IMR-90 (cell line): ENCODE measurements at places on chromosomes 6 and 20. TPM values are rescaled to one million over a fixed set of nuclear protein-coding genes. Genes with fewer than 3 reads are reported as not detected.

The KHDC3L gene
- not detected in 2 replicates for total RNA-seq

The FOXA2 gene
- not detected in 2 replicates for total RNA-seq

The TREM2 gene
- total RNA-seq = not detected in 2 replicates

The SRSF12 gene
- 0.28 and 0.36 TPM in 2 replicates for total RNA-seq

The ZNF292 gene
- 28.3 and 36.9 TPM in 2 replicates for total RNA-seq

The SLPI gene
- not detected in 2 replicates for total RNA-seq

The RFX6 gene
- not detected in 2 replicates for total RNA-seq

The ZNF831 gene
- not detected in 2 replicates for total RNA-seq

The MOXD1 gene
- 10.0 and 10.6 TPM in 2 replicates for total RNA-seq

The ISM1 gene
- not detected in 2 replicates for total RNA-seq

DNA sequence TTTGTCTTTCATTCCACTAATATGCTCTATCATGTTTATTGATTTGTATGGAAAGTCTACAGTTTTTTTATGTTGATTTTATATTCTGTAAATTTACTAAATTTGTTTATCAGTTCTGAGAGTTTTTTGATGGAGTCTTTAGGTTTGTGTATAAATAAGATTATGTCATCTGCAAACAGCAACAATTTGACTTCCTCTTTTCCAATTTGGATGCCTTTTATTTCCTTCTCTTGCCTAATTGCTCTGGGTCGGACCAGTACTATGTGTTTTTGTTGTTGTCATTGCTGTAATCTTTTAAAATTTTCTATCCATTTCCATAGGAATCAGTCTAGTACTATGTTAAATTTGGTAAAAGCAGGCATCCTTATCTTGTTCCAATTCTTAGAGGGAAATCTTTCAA lies 31.5 kb upstream of the POLR1H start:
- no peaks in the 10 kb centered on the region; the same call in 1 of the 2 replicates for H3K4me1 ChIP-seq
- H3K27me3 ChIP-seq = no peaks in the 10 kb centered on the region
- no peak for DNase-seq
- no peak overlapping the region for H3K4me3 ChIP-seq

- H3K27me3 ChIP-seq = no peaks in the 10 kb centered on the region
- no peak overlapping the region for H3K27ac ChIP-seq
- H3K4me1 ChIP-seq = no peaks in the 10 kb centered on the region
Observed at GRCh38 chr6:118371955-118372354, 176.1 kb upstream of the PLN start.

GRCh38 chr20:40997116-40997515 lies 31.5 kb upstream of the TOP1 start:
- H3K4me3 ChIP-seq = no peak overlapping the region
- no peak overlapping the region for H3K27ac ChIP-seq
- no peaks in the 10 kb centered on the region for H3K27me3 ChIP-seq
- no peak for DNase-seq
- H3K36me3 ChIP-seq = no peaks in the 10 kb centered on the region

- no peaks in the 10 kb centered on the region for H3K27me3 ChIP-seq
- H3K36me3 ChIP-seq = no peaks in the 10 kb centered on the region
- DNase-seq = no peak
- H3K4me1 ChIP-seq = no peaks in the 10 kb centered on the region
- H3K4me3 ChIP-seq = no peak overlapping the region
Observed at GRCh38 chr6:85005494-85005893, 241.1 kb upstream of the TBX18 start.

DNA sequence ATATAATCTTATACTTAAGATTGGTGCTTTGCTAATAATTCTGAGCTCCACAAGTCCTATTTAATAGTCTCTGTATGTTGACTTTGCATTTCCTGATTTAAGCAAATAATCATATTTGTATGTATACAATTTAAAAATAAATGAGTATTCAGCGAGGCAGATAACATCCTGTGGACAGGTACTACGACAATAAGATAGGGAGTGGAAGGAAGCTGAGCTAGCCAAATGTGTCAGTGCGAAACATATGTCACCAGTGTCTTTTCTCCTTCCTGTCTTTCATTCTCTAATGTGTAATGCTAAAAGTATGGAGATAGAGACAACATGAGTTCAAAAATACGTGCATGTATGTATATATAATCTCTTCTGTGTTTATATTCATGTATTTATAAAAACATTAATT lies 359.6 kb upstream of the KCNQ5 start:
- H3K27me3 ChIP-seq = no peaks in the 10 kb centered on the region
- no peak overlapping the region for H3K4me3 ChIP-seq
- peaks cover 2% of the 10 kb centered on the region; the same call in 1 of the 2 replicates for H3K4me1 ChIP-seq
- H3K36me3 ChIP-seq = no peaks in the 10 kb centered on the region
- DNase-seq = no peak
- no peak overlapping the region for H3K27ac ChIP-seq

- no peak overlapping the region for H3K4me3 ChIP-seq
- no peak overlapping the region for H3K27ac ChIP-seq
- H3K27me3 ChIP-seq = no peaks in the 10 kb centered on the region
- DNase-seq = peak; percentile 35
- H3K4me1 ChIP-seq = no peaks in the 10 kb centered on the region
Observed at GRCh38 chr6:27650620-27651370, 177.9 kb upstream of the ZNF184 start.

DNA sequence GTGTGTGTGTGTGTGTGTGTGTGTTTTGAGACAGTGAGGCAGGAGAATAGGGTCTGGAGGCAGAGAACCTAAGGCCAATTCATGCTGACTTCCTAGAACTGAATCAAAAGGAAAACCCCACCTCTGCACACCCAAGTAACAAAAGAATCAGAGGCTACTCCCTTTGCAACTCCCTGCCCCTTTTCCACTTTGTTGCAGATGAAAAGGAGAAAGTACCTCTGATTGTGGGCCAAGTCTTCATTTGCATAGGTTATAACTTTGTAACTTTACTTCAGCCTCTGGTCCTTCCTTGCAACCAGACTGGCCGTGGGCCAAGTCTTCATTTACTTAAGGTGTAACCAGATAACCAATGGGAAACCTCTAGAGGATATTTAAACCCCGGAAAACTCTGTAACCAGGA lies 168.8 kb downstream of the EYA2 start:
- H3K36me3 ChIP-seq = no peaks in the 10 kb centered on the region
- DNase-seq = no peak
- no peak overlapping the region for H3K4me3 ChIP-seq

DNA sequence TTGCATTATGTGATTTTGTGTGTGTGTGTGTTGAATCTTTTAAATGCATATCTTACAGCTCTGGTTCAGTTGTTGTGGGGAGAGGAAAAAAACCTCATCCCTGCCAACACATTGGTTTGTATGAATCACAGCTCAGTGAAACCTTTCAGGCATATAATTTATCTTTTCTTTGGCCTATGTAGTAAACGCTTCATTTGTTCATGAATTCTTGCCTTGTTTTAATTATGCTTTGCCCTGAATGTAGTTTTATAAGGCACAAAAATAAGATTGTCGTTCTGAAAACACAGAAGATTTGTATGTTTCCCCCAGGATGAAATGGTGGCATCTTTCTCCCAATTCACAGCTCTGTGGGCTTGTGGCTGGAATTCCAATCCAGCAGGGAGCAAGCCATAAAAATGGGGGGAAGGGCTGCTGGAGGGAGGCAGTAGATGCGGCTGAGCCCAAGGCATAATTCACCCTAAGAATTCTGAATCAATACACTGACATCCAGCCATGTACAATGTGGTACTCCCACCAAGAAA lies 45.1 kb downstream of the BCAS1 start:
- H3K36me3 ChIP-seq = no peaks in the 10 kb centered on the region
- no peaks in the 10 kb centered on the region for H3K4me1 ChIP-seq
- DNase-seq = no peak
- peaks cover 3% of the 10 kb centered on the region for H3K27me3 ChIP-seq
- no peak overlapping the region for H3K27ac ChIP-seq
- H3K4me3 ChIP-seq = no peak overlapping the region

- H3K27ac ChIP-seq = no peak overlapping the region
- H3K27me3 ChIP-seq = peaks cover 18% of the 10 kb centered on the region
- DNase-seq = no peak
- peak overlapping the region; percentile 46 for H3K4me3 ChIP-seq
- no peaks in the 10 kb centered on the region for H3K36me3 ChIP-seq
Observed at GRCh38 chr20:48826883-48827771, 672 bp downstream of the PREX1 start.

DNA sequence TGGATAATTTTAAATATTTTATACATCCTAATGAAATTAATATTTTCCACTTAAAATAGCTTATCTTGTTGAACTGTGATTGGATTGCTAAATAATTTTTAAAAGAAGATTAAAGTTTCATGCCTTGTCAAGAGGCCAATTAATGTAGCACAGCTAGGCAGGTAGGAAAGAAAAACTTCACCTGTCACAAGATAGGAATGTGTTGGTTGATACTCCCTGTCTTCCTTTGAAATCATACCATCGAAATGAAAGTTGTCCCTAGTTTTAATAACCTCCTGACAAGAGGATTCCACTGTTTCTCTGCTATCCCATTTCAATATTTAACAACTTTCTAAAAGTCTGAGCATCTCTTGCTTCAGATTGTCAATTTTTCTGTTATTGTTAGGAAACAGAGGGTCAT lies 80.8 kb downstream of the BMP6 start:
- no peak overlapping the region for H3K27ac ChIP-seq
- no peaks in the 10 kb centered on the region for H3K36me3 ChIP-seq
- H3K4me3 ChIP-seq = no peak overlapping the region
- H3K27me3 ChIP-seq = peaks cover 1% of the 10 kb centered on the region
- peaks cover 2% of the 10 kb centered on the region; the same call in 1 of the 2 replicates for H3K4me1 ChIP-seq

GRCh38 chr20:41218466-41218865 lies 81.1 kb downstream of the PLCG1 start:
- H3K27ac ChIP-seq = no peak overlapping the region
- DNase-seq = peak; percentile 73
- H3K27me3 ChIP-seq = no peaks in the 10 kb centered on the region
- no peaks in the 10 kb centered on the region for H3K36me3 ChIP-seq
- H3K4me3 ChIP-seq = no peak overlapping the region

- H3K27ac ChIP-seq = no peak overlapping the region
- H3K36me3 ChIP-seq = no peaks in the 10 kb centered on the region
Observed at GRCh38 chr6:3569816-3570215, 113.0 kb upstream of the SLC22A23 start.

- peaks cover 50% of the 10 kb centered on the region for H3K27me3 ChIP-seq
- H3K27ac ChIP-seq = no peak overlapping the region
- H3K4me1 ChIP-seq = no peaks in the 10 kb centered on the region
Observed at GRCh38 chr20:56634307-56634706, 5.2 kb downstream of the TFAP2C start.

DNA sequence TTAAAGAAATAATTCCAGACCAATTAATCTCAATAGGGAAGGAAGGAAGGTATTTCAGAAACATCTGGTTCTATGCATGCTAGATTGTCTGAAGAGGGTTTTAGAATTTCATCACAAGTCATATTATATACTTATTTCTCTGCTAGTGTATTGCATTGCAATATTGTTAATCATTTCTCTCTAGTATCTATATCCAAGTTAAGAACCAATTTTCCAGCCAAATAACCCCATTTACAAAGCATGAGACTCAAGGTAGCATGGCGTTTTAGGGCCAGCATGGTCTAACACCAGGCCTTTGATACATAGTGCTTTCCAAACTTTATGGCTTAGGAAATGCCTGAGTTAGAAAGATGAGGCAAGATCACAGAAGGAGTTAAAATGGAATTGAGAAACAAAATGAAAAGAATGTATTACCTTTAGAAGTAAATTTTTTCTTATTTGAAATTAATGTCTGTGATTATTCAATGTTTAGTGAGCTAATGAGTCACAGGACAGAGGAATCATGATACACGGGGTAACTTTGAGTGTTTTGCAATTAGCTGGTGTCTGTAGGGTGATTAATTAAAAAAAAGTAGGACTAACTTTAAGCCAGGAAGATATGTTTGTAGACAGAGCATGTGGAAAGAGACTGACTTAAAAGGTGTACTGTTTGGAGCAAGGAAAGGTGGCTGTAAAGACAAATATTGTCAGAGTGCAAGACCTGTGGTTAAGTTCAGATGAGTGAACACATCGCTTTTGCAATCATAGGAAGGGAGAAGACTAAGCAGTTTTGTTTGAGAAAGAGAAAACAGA lies 1006.2 kb upstream of the CITED2 start:
- H3K27me3 ChIP-seq = no peaks in the 10 kb centered on the region
- H3K27ac ChIP-seq = peak overlapping the region; percentile 83
- peaks cover 10% of the 10 kb centered on the region for H3K4me1 ChIP-seq
- H3K36me3 ChIP-seq = no peaks in the 10 kb centered on the region
- DNase-seq = peak; percentile 50
- no peak overlapping the region for H3K4me3 ChIP-seq

- DNase-seq = no peak
- peaks cover 13% of the 10 kb centered on the region for H3K4me1 ChIP-seq
- H3K27me3 ChIP-seq = no peaks in the 10 kb centered on the region; the same call in 1 of the 2 replicates
- no peaks in the 10 kb centered on the region for H3K36me3 ChIP-seq
Observed at GRCh38 chr6:149461670-149462069, 23.1 kb downstream of the ZC3H12D start.

DNA sequence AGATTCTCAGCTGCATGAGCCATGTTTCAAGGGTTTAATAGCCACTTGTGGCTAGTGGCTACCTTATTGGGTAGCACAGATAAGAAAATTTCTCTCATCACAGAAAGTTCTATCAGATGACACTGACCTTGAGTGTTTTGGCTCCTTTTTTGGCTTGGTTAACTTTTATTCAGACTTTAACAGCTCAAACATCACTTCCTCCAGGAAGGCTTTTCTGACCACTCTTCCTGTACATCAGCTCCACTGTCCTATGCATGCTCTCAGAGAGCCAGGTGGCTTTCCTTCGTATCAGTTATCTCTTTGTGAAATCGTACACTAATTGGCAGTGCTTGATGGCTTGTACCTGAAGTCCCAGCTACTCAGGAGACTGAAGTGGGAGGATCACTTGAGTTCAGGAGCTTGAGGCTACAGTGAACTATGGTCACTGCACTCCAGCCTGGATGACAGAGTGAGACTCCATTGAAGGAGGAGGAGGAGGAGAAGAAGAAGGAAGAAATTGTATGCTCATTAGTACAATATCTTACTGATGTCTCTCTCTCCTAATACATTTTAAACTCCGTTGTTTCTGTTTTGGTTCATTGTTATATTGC lies 10.7 kb downstream of the MAFB start:
- H3K27me3 ChIP-seq = peaks cover 51% of the 10 kb centered on the region
- no peak overlapping the region for H3K27ac ChIP-seq

DNA sequence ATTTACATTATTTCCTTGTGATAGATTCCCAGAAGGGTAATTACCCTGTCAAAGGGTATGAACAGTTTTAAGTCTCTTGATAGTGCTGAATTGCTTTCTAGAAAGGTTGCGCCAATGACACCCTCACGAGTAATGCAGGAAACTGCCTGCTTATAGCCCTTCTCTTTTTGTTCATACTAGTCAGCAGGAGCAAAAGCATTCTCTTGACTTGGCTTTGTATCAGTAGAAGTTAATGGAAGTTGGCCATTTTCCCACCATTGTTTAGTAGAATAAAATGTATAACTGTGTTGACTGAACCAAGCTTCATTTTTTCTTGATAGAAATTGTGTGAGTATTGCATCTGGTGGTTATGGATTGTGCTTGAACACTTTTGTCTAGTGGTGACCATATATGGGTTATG lies 100.1 kb downstream of the FARS2 start:
- no peak overlapping the region for H3K27ac ChIP-seq
- H3K36me3 ChIP-seq = no peaks in the 10 kb centered on the region
- H3K4me3 ChIP-seq = no peak overlapping the region
- H3K4me1 ChIP-seq = no peaks in the 10 kb centered on the region
- peak; percentile 41 for DNase-seq
- no peaks in the 10 kb centered on the region for H3K27me3 ChIP-seq

GRCh38 chr20:45626540-45626939 lies 3.0 kb upstream of the WFDC10A start:
- H3K27ac ChIP-seq = no peak overlapping the region
- DNase-seq = no peak
- no peaks in the 10 kb centered on the region for H3K27me3 ChIP-seq
- no peaks in the 10 kb centered on the region for H3K4me1 ChIP-seq
- H3K4me3 ChIP-seq = no peak overlapping the region

- H3K27ac ChIP-seq = no peak overlapping the region
- no peak for DNase-seq
- H3K36me3 ChIP-seq = no peaks in the 10 kb centered on the region
- no peaks in the 10 kb centered on the region for H3K4me1 ChIP-seq
- no peak overlapping the region for H3K4me3 ChIP-seq
Observed at GRCh38 chr20:52461582-52461981, 270.0 kb upstream of the ZFP64 start.
